ENCODE measurements at places on chromosomes 11 and 22.
A peak's percentile ranks its signal among the peaks of the same experiment; 100 is the strongest.

DNA sequence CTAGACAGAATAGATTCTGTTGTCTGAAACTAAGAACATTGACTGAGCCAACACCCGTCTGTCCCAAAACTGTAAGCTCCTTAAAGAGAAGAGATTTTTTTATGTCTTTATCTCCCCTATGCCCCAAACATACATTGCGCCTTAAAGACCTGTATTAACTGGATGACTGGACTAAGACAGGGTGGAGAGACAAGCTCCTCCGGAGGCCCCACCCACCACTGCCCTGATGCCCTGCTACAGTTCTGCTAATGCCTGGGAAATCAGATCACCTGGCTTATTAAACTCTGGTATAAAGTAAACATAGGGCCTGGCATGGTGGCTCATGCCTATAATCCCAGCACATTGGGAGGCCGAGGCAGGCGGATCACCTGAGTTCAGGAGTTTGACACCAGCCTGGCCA lies 203.7 kb downstream of the TENM4 start:
- no peak for DNase-seq

GRCh38 chr11:114263513-114264170 lies 32.6 kb upstream of the NNMT start:
- DNase-seq: no peak

DNA sequence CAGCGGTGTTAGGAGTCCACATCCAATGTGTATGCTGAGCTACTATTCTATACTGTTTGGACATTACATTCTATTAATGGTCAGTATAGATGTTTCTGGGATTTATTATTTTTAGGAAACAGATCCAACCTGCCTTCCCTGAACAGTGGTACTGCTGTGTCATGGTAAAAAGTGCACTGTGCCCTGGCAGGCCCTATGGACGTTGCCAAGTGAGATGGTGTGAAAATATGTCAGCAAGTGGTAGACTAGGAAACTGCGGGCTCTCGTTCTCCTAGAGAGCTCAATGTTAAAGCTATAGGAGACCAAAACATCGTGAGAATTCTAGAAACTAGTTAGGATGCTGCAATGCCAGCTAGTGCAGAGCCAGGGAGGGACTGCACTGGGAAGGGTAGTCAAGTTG lies 26.0 kb upstream of the CYP2D6 start:
- no peak for DNase-seq

- no peak for DNase-seq
These were observed 29.1 kb downstream of the MAFF start for GRCh38 chr22:38230916-38231315.

- DNase-seq: no peak
These were observed 20.3 kb downstream of the UQCR10 start for GRCh38 chr22:29787371-29787980.

- no peak for DNase-seq
These were observed 26.0 kb downstream of the LRRC32 start for GRCh38 chr11:76644591-76644990.

- no peak for DNase-seq
These were observed 6.0 kb upstream of the CARD10 start for GRCh38 chr22:37525073-37525745.

GRCh38 chr11:18312012-18312411 lies 9.9 kb downstream of the HPS5 start:
- DNase-seq: no peak

DNA sequence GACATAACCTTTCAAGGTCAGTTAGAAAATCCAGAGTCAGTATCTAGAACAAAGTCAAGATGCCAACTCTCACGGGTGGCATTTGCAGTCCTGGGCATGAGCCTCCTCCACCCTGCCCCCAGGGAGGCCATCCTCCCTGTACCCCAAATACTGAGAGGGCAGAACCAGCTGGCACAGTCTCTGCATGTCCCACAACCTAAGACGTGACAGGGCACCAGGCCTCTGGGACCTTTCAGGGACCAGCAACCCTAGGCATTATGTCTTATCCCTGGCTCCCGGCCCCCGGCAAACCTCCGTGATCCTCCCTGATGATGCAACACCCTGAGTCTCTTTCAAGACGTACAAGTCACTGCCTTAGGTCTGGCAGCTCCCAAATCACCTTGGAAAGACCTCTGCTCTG lies 2.0 kb downstream of the MB start:
- no peak for DNase-seq

- no peak for DNase-seq
These were observed 42.5 kb downstream of the INSC start for GRCh38 chr11:15157181-15157580.

- no peak for DNase-seq
These were observed 18.9 kb downstream of the CXCR5 start for GRCh38 chr11:118902336-118903203.

- DNase-seq: no peak
These were observed 41.3 kb downstream of the CECR2 start for GRCh38 chr22:17410576-17410975.

DNA sequence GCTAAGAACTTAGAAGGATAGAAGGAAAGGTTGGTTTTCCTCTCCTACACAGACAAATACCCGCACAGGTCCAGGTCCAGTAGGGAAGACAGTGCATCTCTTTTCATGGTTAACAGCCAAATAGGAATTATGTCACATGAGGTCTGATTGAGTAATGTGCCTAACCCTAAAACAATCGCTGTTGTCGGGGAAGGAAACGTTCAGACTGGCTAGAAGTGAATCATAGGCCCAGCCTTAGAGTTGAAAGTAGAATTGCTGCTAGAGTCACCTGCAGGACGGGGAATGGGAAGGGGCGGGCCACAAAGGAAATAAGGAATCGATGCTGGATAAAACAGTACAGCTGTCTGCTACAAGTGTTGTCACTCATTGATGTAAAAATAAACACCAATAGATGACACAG lies 12.4 kb upstream of the HTATIP2 start:
- DNase-seq: no peak

- DNase-seq: no peak
These were observed 79.0 kb upstream of the SNX19 start for GRCh38 chr11:130995266-130995665.

DNA sequence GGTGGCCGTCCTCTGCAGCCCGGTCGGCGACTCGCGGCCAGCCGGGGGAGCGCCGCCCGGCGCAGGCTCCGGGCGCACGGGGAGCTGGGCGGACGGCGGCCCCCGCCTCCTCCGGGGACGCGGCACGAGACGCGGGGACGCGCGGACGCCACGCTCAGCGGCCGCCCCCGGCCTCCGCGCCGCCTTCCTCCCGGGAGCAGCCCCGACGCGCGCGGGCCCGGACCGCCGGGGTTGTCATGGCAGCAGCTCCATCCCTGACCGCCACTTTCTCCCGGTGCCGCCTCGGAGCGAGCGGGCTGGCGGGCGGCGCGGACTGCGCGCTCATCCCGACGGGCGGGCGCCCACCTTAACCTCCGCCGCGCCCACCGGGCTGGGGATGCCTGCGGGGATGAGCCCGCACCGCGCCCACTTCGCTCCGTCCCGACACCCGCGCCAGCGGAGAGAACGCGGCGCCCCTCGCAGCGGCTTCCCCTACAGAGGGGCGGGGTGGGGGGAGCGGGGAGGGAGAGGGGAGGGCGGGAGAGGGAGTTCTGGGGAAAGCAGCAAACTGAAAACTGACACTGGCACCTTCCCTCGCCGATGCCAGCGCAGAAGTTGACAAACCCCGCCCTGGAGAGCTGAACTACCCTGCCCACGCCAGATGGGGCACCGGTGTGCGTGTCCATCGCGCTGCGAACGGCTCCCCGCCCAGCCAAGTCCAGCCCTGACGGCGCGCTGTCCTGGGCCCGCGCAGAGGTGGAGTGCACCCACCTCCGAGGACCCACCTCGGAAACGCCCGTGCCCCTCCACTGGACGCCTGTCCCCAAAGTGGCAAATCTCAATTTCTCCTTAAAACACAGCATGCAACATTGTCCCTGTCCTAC lies 588.4 kb downstream of the OPCML start:
- no peak for DNase-seq

DNA sequence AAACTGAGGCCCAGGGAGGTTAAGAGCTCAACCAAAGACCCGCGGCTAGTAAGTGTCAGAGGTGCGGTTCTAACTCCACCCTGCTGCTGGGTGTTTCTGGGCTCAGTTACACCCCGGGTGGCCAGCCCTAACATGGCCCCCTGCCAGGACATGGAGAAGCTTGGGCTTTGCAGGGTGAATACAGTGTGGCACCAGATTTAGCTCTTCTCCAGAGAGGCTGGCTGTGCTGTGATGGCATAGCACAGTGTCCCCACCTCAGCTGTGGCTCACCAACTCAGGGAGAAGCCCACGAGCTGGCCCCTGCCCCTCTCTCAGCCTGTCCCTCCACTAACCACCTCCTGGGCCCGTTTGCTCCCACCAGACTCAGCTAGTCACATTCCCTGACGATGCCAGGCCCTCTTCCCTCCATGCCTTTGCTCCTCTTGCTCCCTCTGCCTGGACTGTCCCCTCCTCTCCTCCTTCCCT lies 7.0 kb downstream of the UCP3 start:
- DNase-seq: no peak

GRCh38 chr11:10898763-10899025 lies 40.8 kb upstream of the ZBED5 start:
- DNase-seq: no peak

- DNase-seq: no peak
These were observed 18.8 kb downstream of the TRIM34 start for GRCh38 chr11:5643585-5643984.

DNA sequence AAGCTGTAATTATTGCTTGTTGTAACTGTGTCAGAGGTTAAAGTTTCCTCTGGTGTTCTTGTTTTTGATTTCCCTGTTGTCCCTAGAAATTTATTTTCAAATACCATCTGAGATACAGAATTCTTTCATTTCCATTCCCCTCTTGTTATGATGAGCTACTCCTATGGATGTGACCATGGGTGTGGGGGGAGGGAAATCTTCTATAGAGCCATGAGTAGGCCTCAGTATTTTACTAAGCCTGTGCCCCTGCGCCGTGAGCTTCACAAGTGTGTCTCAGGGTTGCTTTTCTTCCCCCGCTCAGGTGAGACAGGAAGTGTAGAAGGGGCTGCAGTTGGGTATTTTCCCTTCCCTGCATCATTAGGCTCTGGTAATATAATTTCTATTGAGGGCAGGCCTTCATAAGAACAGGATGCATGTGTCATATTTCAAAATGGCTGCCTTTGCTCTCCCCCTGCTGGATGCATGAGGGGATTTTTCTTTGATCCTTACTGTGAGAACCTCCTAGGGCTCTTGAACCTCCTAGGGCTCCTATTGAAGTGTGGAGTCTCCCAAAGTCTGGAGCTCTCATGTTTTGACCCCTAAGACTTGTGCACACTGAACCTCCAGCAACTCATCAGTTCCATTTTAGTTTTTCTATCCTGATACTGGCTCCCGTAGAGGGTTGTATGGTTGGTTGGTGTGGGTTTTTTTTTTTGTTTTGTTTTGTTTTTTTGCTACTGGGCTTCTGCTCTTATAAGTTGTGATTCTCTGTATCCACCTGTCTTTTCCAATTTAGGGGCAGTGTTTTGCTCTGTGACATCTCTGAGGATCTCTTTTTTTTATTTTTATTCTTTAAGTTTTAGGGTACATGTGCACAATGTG lies 658.2 kb downstream of the NTM start:
- peak; percentile 19 for DNase-seq

GRCh38 chr11:133547808-133548494 lies 15.7 kb upstream of the OPCML start:
- no peak for DNase-seq

DNA sequence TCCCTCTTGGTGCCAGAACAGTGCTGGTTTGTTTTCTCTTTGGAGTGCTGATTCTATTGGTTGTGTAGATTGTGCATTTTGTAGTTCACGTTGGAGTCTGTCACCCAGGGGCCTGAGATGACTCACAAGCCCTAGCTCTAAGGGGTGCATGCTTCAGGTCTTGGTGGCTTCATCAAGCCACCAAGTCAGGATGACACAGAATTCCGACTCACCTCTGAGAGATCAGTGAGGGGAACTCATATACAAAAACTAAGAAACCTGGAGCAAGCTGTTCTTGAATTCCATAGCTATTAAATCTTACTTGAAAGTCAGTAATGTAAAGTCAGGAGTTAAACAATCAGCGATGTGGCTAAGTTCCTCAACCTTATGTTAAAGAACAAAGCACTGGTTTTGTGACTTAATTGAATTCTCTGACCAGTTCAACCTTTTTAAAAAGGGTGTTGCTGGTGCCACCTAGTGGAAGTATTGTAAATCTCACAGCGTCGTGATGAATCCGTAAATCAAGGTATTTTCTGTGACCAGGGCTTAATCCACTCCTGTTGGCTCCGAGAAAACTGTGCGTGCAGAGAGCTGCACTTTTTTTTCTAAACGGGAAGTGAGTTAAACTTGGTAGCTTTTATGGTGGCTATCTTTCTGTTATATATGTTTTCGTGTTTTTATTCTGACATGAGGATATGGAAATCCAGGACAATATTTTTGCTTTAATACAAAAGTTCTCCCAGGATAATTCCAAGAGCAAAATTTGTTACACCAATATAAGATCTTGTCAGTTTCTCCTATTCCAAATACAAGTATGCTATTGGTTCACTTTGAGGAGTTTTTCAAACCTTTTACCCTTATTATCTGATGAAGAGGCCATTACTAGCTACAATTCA lies 14.6 kb downstream of the MMP13 start:
- DNase-seq: peak; percentile 33

DNA sequence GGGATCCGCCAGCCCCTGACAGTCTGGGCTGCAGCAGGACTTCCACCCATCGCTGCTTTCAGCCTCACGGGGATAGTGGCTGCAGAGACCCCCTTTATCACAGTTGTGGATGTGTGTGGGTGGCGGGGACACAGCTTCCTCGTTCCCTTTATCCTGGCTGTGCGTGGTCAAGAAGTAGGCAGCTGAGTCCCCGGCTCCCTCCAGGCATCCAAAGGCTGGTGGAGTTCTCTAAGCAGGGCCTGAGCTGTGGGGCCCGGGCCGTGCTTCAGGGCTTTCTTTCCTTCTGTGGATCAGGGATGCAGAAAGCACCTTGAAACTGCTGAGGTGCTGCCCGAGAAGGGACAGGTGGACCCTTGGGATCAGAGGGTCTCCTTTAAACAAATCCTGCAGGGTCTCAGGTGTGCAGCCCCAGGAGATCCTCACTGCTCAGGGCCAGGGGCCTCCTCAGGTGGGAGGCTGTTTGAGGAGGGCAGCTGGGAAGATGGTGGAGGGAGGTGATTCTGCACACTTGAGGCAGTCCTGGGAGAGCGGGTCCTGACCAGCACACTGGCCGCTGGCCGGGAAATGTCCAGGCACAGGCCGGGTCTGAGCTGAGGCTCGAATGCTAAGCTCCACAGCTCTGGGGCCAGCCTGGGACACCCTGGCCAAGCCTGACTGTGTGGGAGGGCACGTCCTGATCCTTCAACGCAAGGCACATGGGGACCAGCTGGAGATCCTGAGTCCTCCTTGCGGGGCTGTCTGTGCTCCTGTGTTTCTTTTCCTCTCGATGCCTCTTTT lies 1024.3 kb downstream of the BRD1 start:
- no peak for DNase-seq

Measured in large intestine (tissue), 12 donors.